Amniotic epithelial cell (primary cell): ENCODE measurements at places on chromosomes 12 and 14.

- DNase-seq, result peak; percentile 65
Observed at GRCh38 chr12:57983146-57983857, 41.9 kb downstream of the ATP23 start.

- peak; percentile 70 for DNase-seq
Observed at GRCh38 chr14:22570132-22570949, 18.7 kb downstream of the DAD1 start.

- no peak for DNase-seq
Observed at GRCh38 chr12:130830246-130830551, 8.9 kb downstream of the STX2 start.

DNA sequence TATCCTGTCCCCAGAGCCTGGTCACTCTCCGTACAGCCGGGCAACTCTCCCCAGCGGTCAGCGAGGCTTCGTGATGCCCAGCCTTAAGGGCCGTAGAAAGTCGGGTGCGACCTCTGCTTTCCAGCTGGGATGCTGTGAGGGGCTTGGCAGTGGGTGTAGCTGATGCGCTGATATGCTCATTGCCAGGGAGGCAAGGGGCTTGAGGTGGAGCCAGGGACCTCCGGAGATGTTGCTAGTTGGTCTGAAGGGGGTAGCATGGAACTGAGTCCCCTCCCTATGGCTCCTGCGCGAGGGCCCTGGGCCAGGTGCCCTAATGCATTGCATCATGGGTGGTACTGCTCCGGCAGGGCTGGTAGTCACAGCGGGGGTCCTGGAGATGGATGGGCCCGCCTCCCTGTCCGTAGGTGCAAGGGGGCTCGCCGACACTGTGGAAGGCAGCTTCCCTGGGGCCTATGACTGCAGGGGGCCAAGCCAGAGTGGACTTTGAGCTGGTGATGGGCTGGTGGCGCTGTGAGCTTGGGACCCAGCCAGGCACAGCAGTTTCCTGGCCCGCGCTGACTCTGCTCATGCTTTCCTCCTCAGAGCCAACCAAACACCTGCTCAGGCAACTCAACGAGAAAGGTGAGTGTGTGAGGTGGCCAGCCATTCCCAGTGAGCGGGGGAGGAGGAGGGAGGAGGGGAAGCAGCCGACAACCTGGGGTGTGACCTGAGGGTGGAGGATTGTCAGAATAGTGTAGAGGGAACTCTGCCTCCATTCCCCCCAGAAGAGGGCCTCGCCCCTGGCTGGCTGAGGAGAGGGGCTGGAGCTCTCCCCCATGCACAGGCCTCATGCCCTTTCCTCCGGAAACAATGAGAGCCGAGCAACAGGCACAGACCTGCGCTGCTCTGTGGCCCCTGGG, 32.3 kb downstream of the PLEKHG3 start:
- no peak for DNase-seq

- no peak for DNase-seq
Observed at GRCh38 chr12:109113661-109114321, 2.6 kb upstream of the ACACB start.

DNA sequence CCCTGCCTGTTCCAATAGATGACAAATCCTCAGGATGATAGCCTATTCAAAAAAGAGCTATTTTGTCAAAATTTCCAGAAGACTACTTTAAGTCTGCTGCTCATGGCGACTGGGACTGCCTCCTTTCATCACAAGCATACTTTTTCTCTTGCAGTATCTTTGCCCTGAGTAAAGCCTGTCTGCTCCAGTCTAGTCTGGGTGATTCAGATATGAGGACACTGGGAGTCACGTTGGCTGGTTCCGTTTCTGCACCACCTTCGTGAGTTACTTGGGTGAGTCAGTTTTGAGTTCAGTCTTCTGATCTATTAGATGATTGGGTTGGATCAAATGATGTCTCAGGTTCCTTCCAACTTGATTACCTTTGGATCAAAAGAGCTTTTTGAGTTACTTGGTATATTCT, 301.3 kb upstream of the STXBP6 start:
- DNase-seq, result no peak

DNA sequence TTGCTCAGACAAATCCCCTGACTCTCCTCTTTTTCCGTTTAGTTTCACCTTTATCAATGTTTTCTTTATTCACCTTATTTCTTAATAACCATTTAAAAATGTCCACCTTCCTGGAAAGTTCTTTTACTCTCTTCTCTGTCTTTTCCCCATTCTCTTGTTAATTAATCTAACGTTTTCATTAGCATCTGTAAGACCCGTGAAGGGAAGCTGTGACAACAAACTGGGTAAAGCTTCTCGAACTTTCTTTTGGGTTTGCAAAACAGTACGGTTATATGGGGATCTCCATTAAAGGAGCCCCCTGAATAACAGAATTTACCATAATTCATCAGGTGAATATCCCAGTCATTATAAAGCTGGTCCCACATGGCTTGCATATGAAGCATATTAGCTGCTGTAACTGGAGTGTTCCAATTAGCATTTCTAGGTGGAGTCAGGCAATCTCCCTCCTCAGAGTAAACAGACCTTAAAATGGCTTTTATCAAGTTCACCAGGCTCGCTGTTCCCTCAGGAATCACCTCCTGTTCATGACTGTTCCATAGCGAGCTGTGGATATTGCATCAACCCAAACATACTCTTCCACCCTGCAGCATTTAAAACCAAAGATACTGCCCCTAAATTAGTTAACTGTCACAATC, 42.4 kb downstream of the TMEM30B start:
- DNase-seq, result no peak

DNA sequence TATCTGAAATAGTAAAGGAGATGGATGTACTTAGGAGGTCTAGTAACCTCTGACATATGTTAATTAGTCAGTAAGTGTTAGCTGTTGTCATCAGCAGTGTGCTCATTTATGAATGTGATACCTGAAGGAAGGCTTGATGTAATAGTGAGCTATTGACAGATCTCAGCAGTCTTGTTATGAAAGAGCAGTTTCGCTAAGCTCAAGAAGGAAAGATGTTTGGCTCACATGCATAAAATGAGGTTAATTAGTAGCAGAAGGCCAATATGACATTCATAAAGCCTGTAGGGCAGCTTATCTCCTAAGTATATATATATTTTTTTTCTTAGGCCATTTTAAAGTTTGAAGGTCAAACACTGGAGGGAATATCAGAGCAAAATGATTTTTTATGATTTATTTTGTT, 2.8 kb downstream of the FAM234B start:
- DNase-seq, result no peak

- DNase-seq, result peak; percentile 91
Observed at GRCh38 chr14:65281991-65282895, 130.3 kb upstream of the FUT8 start.

DNA sequence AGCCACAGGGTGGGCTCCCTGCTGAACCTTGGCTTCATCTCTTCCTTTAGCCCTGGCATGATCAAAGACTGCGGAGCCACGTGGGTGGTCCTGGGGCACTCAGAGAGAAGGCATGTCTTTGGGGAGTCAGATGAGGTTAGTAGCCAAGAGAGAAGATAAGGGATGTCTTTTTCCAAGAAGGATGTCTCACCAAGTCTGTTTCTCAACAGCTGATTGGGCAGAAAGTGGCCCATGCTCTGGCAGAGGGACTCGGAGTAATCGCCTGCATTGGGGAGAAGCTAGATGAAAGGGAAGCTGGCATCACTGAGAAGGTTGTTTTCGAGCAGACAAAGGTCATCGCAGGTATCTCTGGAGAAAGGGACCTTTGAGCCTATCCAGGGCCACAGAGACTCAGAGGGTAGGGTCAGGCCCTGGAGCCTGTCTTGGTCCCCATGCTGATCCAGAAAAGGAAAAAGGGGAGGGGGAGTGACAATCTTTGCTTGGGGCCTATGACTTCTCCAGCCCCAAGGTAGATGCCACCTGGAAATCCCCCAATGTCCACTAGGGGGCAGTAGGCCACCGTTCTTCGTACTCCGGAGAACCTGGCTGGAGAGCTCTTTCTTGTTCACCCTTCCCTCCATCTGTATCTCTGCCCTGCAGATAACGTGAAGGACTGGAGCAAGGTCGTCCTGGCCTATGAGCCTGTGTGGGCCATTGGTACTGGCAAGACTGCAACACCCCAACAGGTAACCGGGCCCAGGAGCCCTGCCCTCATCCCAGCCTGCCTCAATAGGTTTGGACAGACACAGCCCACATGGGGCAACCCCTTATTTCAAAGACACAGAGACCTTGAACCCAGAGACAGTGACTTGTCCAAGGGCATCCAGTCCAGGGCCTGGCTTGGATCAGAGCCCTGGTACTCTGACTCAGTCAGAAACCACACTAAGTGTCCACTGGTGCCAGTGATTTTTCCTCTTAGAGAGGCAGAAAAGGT, 2.0 kb downstream of the TPI1 start:
- DNase-seq, result peak; percentile 84

DNA sequence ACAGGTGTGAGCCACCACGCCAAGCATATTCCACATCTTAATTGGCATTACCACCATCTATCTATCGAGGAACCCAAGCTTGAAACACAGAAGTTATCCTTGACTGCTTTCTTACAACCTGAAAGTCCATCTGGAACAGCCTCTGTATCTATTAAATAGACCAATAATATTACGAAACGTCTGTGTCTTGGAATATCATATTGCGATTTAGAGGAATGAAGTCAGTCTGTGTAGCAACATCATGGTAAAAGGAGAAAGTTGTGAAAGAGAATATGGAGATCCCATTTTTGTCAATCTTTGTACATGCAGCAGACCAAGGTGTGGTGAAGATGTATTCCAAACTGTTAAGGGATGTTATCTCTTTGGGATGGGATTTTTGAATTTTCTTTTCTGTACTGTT, 25.8 kb upstream of the MAX start:
- peak; percentile 16 for DNase-seq

- no peak for DNase-seq
Observed at GRCh38 chr12:104263026-104263425, 40.5 kb upstream of the EID3 start.

DNA sequence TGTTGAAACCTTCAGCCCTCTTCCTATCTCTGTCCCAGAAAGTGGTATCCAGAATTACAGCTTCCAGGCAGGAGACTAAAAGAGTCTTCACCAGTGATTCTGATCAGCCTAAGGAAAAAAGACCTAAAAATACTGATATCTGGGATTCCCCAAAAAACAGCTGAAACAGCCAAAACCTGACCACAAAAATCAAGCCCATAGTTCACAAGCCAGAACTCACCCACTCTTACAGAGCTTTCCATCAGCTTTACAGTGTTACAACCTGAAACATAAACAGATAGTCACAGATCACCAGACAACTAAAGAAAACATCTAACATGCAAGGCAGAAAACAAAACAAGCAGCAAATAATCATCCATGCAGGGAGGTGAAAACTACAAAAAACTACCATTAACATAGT, 26.0 kb upstream of the TSPAN8 start:
- DNase-seq, result no peak

DNA sequence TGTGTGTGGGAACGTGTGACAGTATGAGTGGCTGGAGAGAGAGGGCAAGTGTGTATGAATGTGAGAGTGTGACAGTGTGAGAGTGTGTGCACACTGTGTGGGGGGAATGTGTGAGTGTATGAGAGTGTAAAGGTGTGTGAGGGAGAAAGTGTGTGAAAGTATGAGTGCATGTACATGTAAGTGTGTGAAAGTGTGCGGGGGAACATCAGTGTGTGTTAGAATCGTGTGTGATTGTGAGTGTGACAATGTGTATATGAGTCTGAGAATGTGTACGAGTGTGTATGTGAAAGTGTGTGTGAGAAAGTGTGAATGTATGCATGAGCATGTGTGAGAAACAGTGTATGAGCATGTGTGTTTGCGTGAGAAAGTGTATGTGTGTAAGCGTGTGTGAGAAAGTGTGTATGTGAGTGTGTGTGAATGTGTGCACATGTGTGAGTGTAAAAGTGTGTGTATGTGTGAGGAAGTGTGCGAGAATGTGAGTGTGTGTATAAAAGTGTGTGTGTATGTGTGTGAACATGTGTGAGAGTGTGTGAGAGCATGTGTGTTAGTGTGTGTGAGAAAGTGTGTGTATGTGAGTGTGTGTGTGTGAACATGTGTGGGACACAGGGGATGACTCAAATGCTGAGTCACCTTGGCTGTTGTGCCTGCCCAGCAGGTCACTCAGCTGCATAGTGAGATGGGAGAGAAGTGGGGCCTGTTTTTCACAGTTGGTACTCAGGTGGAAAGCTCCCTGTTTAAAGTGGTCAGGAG, 220.5 kb upstream of the TBX3 start:
- peak; percentile 58 for DNase-seq

- peak; percentile 18 for DNase-seq
Observed at GRCh38 chr12:51793201-51793600, 55.3 kb downstream of the FIGNL2 start.

- DNase-seq, result peak; percentile 85
Observed at GRCh38 chr14:96574171-96574632, 72.0 kb downstream of the PAPOLA start.

DNA sequence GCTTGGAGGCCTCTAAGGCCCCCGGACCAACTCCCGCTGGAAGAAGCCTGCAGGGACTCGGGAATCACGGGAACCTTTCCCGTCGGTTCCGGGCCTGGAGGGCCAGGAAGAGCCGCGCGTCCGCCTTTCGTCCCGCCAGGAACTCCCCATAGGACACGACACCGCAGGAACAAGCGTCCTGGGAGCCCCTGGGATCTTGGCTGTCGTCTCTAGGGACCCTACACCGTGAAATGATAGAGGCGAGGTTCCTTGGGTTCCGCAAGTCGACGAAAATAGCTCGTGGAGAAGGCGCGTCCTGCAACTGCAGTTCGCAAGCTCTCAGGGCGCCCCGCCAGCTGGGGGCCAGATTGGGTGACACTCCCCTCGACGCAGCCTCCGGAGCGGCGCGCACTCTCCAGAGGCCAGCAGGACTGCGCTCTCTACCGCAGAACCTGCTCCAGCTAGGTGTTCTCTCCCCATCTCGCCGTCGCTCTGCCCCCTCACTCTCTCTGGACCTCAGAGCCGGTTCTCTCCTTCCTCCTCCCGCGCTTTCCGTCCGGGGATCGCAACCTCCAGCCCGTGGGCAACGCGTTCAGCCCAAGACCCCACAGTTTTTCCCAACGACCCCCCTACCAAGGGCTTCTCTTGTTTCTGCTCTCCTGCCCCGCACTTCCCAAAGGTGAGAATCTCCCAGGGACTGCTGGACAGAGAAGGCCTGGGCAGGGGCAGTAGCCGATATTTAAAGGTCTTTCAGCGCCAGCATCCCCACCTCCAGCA, 776 bp downstream of the BMP4 start:
- no peak for DNase-seq

DNA sequence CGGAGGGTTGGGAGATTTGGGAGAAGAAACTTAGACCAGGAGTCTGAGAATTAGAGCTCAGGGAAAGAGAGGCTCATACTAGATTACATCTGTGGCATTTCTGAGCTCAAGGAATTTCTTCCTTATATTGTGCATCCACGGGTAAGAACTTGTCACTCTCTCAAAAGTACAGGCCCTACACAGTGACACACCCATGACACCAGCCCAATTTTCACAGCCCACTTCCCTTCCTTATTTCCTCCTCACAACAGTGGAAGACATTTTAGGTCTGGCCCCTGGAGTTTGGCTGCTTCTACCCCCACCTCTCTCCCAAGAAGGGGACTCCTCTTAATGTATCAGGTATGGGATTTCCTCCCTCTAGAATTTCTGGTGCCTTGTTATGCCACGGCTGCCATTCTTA, 9.2 kb upstream of the ZNF385A start:
- no peak for DNase-seq

- DNase-seq, result no peak
Observed at GRCh38 chr14:51954031-51954430, 35.3 kb upstream of the RTRAF start.
